NCI-H2029 (cell line): ENCODE measurements at places on chromosomes 4 and X.

DNA sequence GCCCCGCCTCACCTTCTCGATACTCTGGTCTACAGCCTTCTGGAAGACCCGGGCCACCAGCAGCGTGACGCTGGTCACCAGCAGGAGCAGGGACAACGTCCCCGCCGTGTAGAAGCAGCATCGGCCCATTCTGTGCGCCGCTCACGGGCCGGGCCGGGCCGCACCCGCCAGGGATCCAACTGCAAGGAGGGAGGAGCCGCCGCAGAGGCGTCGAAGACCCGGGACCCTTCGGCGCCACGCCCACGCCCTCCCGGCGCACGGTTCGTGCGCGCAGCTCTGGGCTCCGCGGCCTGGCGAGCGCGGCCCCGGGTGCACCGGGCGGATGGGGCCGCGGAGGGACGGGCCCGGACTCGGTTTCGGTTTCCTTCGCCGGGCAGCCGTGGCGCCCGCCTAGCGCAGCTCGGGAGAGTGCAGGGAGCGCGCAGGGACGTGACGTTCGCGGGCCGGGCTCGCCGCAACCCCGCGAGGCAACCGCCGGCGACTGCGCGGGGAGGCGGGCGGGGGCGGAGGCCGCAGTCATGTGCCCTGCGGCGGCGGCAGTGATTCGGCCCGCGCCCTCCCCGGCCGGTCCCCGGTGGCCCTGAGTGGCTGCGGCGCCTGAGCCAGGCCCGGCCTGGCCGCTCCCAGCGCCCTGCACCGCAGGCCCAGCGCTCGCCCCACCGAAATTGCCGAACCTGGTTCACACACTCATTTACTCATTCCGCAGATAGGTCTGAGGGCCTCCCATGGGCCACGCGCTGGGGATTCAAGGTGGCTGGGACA lies at the start of gene SCARB2:
TSS of gene SCARB2 (minus strand) at position 410 of the 762 bp plus-strand sequence. CDS start at position 129, 281 bp downstream.
- DNase-seq, result peak; percentile 66

- no peak for DNase-seq
These were observed 27.4 kb upstream of the HPGD start for GRCh38 chr4:174549721-174550120.

GRCh38 chr4:148203056-148203898 lies 238.9 kb downstream of the NR3C2 start:
- DNase-seq, result peak; percentile 36

DNA sequence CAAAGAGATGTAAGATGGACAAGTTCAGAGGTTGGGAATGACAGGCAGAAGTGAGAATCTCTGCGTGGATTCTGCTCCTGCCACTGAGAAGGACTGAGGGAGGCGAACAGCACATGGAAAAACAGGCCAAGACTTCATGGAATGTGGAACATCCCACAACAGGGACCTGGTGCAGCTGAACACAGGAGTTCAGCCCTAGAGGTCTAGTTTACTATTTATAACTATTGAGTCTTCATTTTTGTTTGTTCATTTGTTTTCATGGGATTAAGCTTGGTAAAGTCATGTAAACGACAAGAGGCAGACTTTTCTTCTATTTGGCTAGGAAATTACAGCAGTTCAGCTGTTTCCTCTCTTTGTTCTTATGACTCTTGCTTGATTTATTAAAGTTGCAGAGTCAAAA lies 234.5 kb downstream of the MAML3 start:
- DNase-seq, result no peak

- DNase-seq, result no peak
These were observed 32.2 kb downstream of the TBC1D14 start for GRCh38 chr4:6941796-6942195.

DNA sequence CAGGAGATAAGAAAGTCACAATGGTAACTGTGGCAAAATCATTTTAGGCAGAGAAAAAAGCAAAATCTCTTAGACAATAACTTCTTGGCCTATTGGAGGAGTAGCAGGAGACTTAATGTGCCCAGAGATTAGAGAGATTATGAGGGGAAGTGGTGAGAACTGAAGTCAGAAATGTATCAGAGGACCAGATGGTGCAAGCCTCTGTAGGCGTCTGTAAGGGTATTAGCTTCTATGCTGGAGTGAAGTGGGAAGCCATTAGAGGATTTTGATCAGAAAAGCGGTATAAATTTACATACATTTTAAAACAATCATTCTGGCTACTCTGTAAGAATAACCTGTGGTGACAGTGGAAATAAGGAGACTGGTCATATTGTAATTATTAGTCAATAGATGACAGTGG lies 236.7 kb downstream of the FAT4 start:
- DNase-seq, result no peak

GRCh38 chr4:170243662-170244288 lies 154.0 kb upstream of the AADAT start:
- DNase-seq, result no peak

DNA sequence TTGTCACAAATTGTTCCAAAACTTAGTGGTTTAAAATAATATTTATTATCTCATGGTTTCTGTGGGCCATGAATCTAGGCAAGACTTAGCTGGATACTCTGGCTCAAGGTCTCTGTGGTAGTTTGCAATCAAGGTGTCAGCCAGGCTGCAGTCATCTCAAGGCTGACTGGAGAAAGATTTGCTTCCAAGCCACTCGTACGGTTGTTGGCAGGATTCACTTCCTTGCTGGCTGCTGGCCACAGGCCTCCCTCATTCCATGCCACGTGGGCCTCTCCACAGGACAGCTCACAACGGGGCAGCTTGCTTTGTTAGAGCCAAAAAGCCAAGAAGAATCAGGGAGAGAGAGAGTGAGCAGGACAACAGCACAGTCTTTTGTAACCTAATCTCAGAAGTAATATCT lies 101.4 kb downstream of the WWC2 start:
- peak; percentile 21 for DNase-seq

DNA sequence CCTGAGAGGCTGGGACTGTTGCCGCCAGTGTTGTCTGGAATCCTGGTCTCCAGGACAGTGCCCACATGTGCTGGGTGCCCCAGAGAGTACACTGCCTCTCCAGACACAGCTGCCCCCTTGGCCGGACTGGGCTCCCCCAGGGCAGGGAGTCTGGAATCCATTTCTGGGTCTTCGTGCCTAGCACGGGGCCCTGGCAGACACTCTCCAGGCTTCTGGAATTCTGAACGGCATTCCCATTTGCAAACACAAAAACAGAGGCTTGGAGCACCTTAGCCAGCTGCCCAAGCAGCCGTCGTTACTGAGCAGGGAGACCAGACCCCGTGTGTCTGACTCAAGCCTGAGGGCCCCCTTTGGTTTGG lies 20.8 kb downstream of the HMX1 start:
- DNase-seq, result no peak

DNA sequence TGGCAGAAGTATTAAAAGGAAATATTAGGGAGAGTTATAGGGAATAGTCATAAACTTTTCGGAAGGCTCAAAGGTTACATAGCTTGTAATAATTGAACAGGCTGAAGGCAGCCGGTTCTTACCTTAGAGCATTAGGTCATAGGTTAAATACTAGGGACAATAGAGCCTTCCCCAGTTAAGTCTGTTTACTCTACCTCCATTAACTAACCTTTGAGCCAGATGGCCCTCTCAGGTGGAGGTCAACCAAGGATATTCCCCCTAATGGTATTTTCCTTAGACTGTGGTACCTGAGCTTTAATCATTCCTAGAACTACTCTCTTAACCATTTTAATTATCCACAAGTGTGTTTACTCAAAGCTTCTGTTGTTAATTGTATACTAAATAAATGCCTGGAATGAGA lies 920.9 kb upstream of the PABPC4L start:
- DNase-seq, result no peak

DNA sequence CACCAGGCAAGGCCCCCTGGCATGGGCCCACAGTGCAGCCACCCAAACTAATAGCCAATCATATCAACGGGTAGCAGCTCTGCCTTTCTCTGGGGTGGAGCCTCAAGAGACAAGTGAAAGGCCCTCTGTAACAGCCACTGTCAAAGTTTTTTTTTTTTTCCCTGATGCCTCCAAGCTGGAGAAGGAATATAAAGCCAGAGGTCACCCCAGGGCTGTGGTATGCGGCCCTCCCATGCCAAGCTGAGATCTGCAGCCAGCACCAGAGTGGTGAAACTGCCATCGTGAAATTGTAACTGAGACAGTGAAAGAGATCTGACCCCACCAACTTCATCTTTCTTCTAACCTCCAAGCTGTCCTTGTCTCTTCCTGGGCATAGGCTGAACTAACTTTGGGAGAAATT lies 407.0 kb downstream of the KLHL4 start:
- DNase-seq, result no peak

DNA sequence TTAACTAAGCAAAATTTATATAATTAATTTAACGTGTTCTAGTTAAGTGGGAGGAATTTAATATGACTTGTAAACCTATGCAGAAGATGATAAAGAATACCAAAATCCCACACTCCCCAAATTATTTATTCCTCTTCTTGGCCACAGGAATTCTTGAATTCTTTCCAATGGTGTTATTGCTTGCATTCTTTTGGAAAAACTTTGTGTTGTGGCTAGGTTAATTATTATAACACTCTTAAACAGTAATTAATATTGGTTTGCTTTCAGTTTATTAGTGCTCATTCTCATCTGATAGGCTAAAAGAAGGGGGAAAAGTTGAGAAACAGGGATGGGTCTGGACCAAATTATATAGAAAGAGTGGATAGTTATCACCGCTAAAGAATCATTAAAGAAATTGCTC lies 141.5 kb upstream of the PABPC4L start:
- DNase-seq, result no peak

DNA sequence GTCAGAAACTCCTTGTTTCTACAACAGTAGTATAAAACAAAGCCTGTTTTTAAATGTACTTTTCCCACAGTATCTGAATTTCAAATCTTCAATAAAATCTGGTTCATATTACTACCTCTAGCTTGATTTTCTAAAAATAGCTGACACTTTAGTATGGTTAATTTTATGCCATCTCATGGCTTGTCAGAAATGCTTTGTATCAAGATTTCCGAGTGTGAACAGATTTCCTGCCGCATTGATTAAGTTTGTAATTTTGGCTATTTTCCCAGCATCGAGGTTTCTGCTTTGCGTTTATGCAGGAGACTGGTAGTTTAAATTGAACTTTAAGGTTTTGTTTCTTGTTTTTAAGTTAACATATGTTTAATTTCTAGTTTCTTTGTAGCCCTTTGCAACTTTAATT lies 44.2 kb downstream of the CLCN3 start:
- no peak for DNase-seq

DNA sequence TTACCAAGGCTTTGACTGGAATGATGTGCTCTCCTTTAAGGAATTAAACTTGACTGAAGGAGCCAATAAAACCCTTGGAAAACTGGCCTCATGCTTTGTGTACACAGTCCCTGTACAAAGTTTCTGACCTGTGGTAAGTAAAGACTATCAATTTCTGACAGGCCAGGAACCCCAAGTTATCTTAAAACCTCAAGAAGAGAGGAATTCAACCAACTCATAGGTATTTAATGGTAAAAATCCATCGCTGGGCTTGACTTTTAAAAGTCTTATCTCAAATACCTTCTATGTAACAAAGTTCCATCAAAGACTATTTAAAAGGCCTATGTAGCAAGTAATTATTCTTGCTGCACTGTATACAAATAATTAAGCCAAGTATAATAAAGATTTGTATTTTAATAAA lies 103.7 kb upstream of the TENT5D start:
- no peak for DNase-seq

DNA sequence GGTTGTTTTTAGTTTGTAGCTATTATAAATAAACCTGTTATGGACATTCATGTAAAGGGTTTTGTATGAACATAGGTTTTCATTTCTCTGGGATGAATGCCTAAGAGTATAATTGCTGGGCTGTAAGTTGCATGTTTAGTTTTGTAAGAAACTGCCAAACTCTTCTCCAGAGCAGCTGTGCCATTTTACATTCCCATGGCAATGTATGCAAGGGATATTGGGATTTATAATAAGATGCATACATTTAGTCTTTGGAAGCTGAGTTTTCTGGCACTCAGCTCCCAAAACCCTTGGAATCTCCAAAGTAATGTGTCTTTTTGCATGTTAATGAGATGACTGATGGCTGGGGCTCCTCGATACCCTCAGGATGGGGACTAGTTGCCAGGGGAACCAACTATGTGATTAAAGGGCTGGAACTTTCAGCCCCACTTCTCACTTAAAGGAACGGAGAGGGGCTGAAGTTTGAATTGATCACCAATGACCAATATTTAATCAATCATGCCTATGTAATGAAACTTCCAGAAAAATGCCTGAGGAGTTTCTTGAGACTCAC lies 44.0 kb downstream of the SERTM2 start:
- DNase-seq, result no peak

DNA sequence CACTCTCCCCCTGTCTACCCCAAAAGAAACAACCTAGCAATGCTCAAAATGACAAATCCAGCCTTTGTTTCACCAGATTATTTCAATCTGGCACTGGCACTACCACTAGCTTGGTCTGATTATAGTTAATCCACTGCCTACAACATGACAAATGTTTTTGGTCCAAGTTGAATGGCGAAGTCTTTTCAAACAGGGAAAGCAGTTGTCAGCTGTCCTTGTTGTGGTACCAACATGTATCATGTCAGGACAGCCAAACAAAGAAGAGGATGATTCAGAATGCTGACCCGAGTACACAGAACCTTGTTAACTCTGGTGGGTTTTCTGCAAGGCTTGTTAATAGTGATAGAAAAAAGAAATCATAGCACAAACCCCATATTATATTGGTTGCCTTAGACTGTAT lies 160.8 kb upstream of the ANK2 start:
- DNase-seq, result no peak

DNA sequence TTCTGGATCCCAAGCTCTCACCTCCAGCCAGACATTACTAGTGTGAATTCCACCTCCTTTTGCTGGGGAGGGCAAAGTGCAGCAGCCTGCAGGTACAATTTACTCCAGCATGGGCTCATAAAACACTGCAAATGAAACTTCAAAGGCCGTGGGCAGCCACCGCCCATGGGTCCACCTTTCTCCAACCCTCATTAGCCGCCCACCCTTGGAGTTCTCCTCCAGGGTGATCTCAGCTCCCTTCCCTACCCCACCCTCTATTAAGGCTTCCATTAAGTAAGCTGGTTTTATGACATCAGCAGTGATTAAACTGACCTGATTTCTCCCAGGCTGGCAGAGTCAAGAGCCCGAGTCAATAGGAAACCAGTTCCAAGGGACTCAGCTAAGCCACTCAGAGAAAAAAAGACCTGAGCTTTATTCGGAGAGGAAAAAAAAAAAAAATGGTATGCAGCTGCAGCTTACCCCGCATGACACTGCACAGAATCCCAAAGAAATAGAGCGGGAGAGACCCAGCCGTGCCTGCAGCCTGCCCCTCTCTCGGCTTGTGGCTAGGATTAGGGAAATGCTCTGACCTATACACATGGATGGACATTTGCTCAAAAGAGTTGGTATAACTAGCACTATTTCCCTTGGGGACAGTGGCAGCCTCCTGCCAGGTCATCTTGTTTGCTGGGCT lies 319.6 kb downstream of the PTTG2 start:
- peak; percentile 52 for DNase-seq
